ENCODE measurements at places on chromosomes 6 and 20. TPM values are rescaled to one million over a fixed set of nuclear protein-coding genes. Genes with fewer than 3 reads are reported as not detected.

DNA sequence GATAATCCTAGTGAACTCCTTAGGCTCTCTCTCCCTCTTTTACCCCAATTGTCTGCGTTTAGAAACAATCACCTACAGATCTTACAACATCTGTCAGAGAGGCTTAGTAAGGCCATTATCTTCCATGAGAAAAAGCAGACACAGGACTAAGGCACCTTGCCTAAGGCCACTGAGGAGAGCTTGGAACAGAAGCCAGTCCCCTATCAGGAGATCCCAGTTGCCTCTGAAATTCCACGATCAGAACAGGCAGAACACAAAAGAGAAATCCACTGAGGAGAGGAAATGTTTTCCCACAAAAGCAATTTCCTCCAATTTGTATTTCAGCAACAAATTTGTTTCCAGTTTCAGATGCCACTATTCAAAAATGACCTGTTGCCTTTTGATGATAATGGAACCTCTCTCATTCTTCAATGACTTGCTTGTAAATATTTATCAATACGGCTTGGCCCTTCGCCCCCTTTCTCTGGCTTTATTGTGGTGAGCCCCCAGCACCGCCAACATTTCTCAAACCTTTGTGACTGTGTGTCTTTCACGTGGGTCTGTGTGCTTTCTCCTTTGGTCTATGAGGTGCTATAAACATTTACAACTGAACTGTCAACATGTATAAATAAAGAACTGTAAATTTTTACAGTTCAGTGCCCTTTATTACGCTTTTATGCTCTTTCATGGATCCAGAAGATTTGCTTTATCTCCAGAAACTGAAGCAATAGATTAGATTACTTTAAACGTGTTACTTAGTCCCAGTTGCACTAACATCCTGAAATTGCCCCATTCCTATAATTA is 187.8 kb upstream of the PHACTR1 start:
- no peak for DNase-seq

GRCh38 chr20:34945315-34946077 is 10.1 kb downstream of the GSS start:
- no peak for DNase-seq

- DNase-seq, result no peak
Measured at GRCh38 chr6:74166849-74167248, 470.8 kb downstream of the CD109 start.

DNA sequence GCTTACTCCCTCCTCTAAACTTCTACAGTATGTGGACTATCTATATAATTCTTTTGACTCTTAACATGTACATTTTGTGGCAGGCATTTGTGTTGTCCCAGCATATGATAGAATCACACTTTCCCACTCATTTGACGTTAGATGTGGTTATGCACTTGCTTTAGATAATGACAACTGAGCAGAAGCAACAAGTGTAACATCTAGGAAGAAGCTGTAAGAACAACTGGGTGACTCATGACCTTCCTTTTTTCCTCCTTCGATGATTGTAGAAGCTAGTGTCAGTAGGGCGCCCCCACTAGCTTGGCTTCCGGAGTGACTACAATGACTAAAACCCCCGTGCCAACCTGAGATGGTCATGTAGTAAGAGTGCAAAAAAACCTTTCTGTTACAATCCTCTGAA is 74.6 kb upstream of the CEP85L start:
- no peak for DNase-seq

DNA sequence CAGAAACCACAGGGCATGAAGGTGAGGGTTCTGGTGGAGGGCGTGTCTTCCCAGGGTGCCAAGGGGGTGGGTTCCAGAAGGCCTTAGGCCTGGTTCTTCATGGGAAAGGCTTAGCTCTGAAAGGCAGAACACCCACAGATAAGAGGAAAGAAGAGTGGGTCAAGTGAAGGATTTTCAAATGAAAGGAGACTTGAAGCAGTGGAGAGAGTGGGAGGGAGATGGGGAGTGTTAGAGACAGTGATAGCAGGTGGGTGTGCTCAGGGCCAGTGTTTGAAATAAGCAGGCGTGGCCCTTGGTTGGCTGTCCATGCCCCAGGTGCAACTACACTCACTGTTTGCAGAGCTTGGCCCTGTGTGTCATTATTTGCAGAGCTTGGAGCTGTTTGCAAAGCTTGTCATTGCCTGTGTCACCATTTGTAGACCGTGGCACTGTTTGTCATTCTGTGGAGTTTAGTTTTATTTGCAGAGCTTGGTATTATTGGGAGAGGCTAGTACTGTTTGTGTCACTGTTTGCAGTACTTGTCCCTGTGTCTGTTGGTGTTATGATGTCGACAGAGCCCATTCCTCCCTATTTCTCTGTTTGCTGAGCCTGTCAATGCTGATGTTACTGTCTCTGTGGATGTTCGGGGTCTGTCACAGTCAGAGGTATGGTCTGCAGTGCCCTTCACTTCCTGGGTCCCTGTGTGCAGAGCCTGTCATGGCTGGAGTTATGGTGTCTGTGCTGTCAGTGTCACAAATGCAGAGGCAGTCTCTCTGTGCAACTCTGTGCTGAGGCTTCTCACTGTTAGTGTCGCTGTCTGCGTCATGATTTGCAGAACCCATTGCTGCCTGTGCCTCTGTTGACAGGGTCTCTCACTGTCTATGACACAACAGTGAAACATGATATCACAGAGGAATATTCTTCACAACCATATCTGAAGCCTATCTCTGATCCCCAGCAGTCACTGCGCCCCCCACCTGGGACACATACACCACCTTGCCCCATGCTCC is 127.7 kb upstream of the LRFN2 start:
- no peak for DNase-seq

- peak; percentile 34 for DNase-seq
Measured at GRCh38 chr6:125099211-125100073, 54.1 kb upstream of the TPD52L1 start.

GRCh38 chr6:40188931-40189330 is 254.7 kb upstream of the MOCS1 start:
- DNase-seq, result no peak

GRCh38 chr20:4730780-4731179 is 9.1 kb downstream of the PRND start:
- no peak for DNase-seq

GRCh38 chr6:36961441-36962435 is 7.2 kb downstream of the PI16 start:
- DNase-seq, result no peak

GRCh38 chr20:2150660-2151059 is 49.0 kb downstream of the STK35 start:
- DNase-seq, result no peak

DNA sequence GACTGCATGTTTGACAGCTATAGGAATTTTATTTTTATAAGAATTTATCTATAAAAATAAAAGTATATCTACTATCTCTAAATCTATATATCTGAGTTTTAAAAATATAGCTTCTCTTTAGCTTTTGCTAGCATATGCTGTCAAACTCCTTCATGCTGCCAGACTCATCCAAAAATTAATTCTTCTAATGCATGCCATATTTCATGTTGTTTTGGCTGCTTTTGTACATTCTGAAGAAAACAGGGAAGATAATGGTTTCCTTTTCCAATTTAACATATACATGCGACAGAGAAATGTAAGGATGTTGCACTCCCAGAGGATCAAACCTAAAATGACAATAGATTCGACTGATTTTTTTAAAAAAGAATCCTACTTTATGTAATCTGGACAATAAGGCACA is 577.2 kb upstream of the FLRT3 start:
- no peak for DNase-seq

GRCh38 chr20:6579417-6579816 is 188.1 kb upstream of the BMP2 start:
- DNase-seq, result no peak

DNA sequence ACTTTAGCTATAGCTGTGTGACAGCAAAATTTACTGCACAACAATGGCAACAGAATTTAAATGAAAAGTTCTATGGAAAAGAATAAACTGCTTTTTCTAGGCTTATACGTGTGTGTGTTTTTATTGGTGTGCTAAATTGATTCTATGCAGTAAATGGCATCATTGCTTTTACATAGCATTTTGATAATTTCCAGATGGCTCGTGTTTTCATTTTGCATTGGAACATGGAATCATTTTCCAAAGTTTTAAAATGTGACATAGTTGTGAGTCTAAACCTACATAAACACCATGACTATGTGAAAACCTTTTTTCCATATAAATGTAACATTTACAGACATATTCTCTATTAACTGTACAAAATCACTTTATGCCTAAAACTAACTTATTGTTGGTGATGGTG is 127.8 kb downstream of the SIM1 start:
- DNase-seq, result no peak

DNA sequence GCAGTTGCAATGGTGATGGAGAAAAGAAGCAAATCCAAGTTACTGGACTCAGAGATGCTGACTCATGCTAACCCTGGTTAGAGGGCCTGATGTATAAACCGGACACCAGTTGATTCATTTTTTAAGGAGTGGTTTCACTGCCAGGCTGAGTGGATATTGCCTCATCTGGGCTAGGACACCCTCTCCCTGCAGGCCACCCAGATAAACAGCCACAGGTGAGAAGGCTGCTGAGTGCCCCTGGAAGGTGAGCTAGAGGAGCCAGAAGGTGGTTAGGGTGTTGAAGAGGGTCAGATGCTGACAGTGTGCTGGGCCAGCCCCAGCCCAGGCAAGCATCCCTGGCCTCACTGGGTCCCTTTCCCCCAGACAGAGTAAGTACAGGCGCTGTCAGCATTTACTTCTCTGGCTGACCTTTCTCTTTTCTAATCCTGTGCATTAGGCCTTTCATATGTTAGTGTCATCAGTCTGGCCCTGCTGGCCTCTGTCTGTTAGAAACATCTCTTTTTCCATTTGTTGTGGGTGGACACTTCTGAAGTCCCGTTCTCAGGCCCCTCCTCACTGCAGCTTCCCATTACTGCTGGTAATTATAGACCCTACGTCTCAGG is 13.5 kb downstream of the EPB41L1 start:
- no peak for DNase-seq

DNA sequence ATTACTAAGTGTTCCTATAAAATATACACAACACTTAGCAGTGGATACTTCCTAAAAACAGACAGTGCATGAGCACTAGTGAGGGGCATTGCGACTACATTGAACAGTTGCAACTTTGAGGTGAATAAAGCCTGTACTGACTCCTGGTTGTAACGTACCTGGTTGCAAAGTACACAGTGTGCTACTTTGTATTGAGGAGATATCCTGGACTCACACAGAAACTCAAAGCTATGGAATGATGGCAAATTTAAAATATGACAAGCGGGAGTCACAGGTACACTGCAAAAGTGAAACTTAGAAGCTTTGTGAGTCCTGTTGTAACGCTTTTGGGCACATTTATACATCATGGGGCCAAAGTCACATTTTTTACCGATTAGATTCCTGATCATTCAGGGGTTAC is 55.6 kb upstream of the HLA-A start:
- DNase-seq, result no peak

DNA sequence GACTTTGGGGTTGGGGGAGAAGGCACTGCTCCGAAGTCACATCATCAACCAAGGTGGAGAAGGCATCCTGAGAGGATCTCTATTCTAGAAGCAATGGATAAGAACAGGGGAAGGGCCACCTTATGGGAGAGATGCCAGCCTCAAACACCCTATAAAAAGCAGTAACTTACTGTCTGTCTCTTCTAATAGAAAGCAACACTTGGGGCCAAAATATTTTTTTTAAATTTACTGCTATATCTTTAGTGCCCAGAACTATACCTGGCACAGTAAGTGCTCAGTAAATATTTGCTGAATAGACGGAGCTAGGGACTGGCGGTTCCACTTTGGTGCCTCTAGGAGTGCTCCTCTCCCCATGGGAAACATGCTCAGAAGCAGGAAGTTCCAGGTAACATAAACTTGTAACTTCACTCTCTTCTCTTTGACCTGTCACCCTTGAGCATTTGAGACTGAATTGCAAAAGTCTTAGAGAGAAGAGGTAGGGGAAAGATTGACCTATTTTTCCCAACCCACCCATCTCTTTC is 807 bp upstream of the OTOR start:
- DNase-seq, result no peak

The KCNK15 gene
- 0.27 TPM for total RNA-seq

The DEFB126 gene
- total RNA-seq, result not detected

The IL17F gene
- total RNA-seq, result not detected

The CLIC5 gene
- total RNA-seq, result 28.4 TPM

The OR10C1 gene
- total RNA-seq, result not detected

The B3GAT2 gene
- total RNA-seq, result 1.8 TPM
